ENCODE measurements at places on chromosomes 5 and 9. TPM values are rescaled to one million over a fixed set of nuclear protein-coding genes. Genes with fewer than 3 reads are reported as not detected.

The TMEM232 gene
- 3.4 TPM for total RNA-seq

The LTC4S gene
- total RNA-seq, result 0.65 TPM

The MATR3 gene
- 193 TPM for total RNA-seq

The ANKRD34B gene
- not detected for total RNA-seq

The OR1Q1 gene
- total RNA-seq, result not detected

The PCDHGA8 gene
- 3.3 TPM for total RNA-seq

The SPINK4 gene
- total RNA-seq, result 0.74 TPM

The NXNL2 gene
- total RNA-seq, result 1.0 TPM

All from smooth muscle cell of bladder (primary cell).